ENCODE measurements at places on chromosomes 6 and 20. TPM values are rescaled to one million over a fixed set of nuclear protein-coding genes. Genes with fewer than 3 reads are reported as not detected.

GRCh38 chr20:46674253-46675083 is 14.8 kb downstream of the TP53RK start:
- DNase-seq: no peak

GRCh38 chr6:27148404-27148795 is 99.1 kb upstream of the PRSS16 start:
- no peak for DNase-seq

- DNase-seq: peak; percentile 67
Measured at GRCh38 chr20:21183722-21184121, 57.8 kb downstream of the KIZ start.

DNA sequence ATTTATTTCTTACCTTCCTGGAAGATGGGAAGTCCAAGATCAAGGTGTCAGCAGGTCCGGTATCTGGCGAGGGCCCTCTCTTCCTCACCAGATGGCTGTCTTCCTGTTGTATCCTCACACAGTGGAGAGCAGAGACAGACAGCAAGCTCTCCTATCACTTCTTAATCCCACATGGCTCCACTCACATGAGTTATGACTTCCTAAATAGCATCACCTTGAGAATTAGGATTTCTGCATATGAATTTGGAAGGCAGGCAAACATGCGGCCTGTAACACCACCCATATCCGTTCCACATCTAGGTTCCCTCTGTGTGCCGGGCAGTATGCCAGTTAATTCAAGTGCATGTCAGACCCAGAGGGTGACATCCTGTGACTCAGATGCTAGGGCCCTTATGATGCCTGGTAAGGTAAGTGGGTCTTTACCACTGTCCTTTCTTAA is 2.1 kb downstream of the RAET1E start:
- peak; percentile 82 for DNase-seq

The ACAT2 gene
- total RNA-seq: 10.1 TPM

The CCDC170 gene
- total RNA-seq: 0.11 TPM
